ENCODE measurements at places on chromosomes 1 and 21.

DNA sequence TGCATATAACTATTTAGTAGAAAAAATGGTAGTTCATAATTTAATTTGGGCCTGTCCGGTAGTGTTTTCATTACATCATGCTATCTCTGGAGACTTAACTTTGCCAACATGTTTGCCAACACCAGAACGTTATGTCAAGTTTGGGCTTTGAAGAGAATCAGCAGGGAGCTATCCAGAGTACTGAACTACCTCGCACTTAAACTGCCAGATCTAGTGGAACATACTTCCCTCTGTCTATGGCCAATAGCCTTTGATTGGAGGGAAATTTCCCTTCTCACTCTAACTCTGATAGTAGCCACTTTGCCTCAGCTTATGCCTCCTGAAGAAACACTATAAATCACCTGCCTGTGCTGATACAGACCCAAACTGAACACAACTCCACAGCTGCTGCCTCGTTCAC is 10.0 kb downstream of the LRRC53 start:
- DNase-seq = no peak

- no peak for DNase-seq
Measured at GRCh38 chr1:161718559-161719324, 2.6 kb upstream of the FCRLB start.

DNA sequence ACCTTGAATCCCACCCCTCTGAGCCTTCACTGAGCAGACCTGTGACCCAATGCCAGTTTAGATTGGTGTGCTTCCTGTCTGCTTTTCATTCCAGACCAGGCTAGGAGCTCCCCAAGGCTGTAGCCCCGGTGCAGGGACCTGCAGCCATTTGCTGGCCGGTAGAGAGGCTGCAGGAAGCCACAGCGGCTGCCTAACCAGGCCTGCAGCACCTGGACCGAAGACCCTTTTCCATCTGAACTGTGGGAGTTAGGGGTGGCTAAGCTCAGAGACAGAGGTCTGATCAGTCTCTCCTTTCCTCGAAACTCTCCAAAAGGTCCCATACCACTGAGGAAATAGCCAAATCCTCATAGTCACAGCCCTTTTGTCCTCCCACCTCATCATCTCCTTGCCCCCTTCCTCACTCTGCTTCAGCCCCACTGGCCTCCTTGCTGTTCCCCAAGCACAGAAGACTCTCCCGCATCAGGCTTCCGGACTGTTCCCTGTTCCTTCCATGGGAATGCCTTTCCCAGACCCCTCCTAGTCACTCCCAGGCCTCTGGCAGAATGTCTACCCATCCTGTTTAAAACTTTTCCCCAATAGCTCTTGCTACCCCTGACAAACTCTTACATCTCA is 674 bp upstream of the TTC4 start:
- DNase-seq = no peak

GRCh38 chr21:45096217-45096616 is 21.8 kb downstream of the ADARB1 start:
- no peak for DNase-seq

DNA sequence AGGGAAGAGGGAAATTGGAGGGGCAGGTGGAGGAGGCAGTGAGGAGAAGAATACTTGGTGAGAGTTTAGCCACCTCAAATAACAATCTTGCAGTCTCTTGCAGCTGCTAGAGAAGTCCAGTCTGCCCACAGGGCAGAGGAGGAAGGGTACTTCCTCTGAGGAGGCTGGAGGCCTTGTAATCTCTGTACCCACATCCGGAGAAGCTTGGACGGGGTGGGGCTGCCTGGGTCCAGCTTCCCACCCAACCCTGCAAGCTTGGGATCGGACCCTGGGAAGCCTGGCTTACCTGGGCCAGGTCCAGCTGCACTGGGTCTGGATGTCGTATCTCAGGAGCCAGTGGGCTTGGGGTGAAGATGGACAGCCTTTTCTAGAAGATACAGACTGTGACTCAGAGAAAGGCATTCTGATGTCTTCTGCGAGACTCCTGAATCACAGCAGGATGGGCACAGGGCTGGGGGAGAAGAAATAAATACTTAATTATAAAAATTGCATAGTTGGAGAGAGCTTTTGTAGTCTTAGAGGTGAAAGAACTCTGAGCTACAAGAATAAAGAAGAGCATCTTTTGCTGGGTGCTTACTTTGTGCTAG is 111.8 kb upstream of the JUN start:
- DNase-seq = no peak
